ENCODE measurements at places on chromosomes 1 and 21. TPM values are rescaled to one million over a fixed set of nuclear protein-coding genes. Genes with fewer than 3 reads are reported as not detected.

The TMEM269 gene
- 0.68 TPM for total RNA-seq

The MSH4 gene
- total RNA-seq, result 5.5 TPM

The SPATA45 gene
- 14.3 TPM for total RNA-seq

The DNM3 gene
- total RNA-seq, result 10.2 TPM

The IVL gene
- total RNA-seq, result not detected

The TRIM45 gene
- total RNA-seq, result 21.6 TPM

The FBXO2 gene
- 11.3 TPM for total RNA-seq

The IL20 gene
- not detected for total RNA-seq

The DNASE2B gene
- 0.31 TPM for total RNA-seq

The KIRREL1 gene
- total RNA-seq, result 31.9 TPM

The AGMAT gene
- 0.99 TPM for total RNA-seq

The ZFP69 gene
- total RNA-seq, result 6.7 TPM

The ZBED6 gene
- total RNA-seq, result 29.8 TPM

The CAPN9 gene
- 0.25 TPM for total RNA-seq

The DAB1 gene
- total RNA-seq, result 0.79 TPM

The PLA2G2A gene
- total RNA-seq, result 8.3 TPM

The CSF3R gene
- total RNA-seq, result 2.0 TPM

All from testis (tissue), 5 donors.